ENCODE measurements at places on chromosomes 2 and 18. TPM values are rescaled to one million over a fixed set of nuclear protein-coding genes. Genes with fewer than 3 reads are reported as not detected.
A peak's percentile ranks its signal among the peaks of the same experiment; 100 is the strongest.

GRCh38 chr2:238895891-238896600 is 48.2 kb downstream of the TWIST2 start:
- no peak overlapping the region for H3K4me3 ChIP-seq
- peaks cover 31% of the 10 kb centered on the region for H3K4me1 ChIP-seq
- peak; percentile 91 for DNase-seq
- peak overlapping the region; percentile 2 for H3K27ac ChIP-seq

- H3K4me1 ChIP-seq = peaks cover 5% of the 10 kb centered on the region
- no peak overlapping the region for H3K4me3 ChIP-seq
- H3K36me3 ChIP-seq = no peaks in the 10 kb centered on the region
These were observed 111.5 kb downstream of the DIS3L2 start for GRCh38 chr2:232073026-232073425.

DNA sequence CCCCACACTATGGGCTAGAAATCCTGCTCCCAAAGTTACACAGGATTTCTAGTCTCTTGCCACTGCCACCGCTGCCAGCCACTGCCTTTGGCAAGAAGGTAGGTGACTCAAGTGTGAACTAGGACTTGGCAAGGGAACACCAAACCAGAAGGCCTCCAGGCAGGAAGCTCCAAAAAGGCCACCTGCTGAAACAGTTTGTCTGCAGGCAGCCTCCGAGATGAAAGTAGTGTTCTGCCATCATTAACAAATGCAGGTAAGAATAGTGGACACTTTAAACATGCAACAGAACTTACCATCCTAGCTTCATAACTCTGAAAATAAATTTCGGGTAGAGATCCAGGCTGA is 3.9 kb downstream of the ANKRD44 start:
- H3K27ac ChIP-seq = no peak overlapping the region
- no peaks in the 10 kb centered on the region for H3K27me3 ChIP-seq
- no peak overlapping the region for H3K4me3 ChIP-seq
- no peaks in the 10 kb centered on the region for H3K36me3 ChIP-seq

DNA sequence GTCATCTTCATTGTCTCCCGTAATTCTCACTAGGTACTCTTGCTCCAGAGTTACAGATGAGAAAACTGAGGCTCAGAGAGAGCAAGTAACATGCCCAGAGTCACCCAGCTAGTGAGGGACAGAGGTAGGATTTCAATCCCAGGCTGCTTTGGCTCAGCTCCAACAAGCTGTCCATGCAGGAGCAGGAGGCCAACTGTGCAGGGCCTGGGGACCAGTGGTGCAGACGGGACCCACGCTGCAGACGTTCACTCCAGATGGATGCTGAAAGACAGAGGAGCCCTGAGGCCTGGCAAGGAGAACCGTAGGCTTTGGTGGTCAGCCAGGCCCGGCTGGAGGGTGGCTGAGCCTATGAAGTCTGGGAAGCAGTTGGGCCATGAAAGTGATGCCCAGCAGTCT is 102.6 kb downstream of the MCFD2 start:
- H3K27me3 ChIP-seq = no peaks in the 10 kb centered on the region
- no peak overlapping the region for H3K4me3 ChIP-seq
- H3K27ac ChIP-seq = peak overlapping the region; percentile 59
- H3K4me1 ChIP-seq = peaks cover 26% of the 10 kb centered on the region
- H3K36me3 ChIP-seq = no peaks in the 10 kb centered on the region
- peak; percentile 46 for DNase-seq

DNA sequence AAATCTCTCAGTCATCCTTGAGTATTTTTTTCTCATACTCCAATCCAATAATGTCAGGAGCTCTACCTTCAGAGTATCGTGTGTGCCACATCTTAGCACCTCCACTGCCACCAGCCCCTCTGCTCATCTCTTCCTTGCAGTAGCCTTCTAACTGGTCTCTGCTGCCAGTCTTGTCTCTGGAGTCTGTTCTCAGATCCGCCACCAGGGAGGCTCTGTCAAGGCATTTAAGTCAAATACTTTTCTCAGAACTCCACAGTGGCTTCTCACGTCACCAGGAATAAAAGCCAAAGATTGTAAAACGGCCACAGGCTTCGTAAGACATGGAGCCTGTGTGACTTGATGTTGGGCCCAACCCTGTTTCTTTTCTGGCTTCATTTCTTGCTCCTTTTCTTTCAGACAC is 7.1 kb downstream of the UNC50 start:
- DNase-seq = no peak
- peaks cover under 1% of the 10 kb centered on the region for H3K4me1 ChIP-seq
- no peak overlapping the region for H3K27ac ChIP-seq
- no peaks in the 10 kb centered on the region for H3K27me3 ChIP-seq
- H3K36me3 ChIP-seq = peaks cover 35% of the 10 kb centered on the region
- H3K4me3 ChIP-seq = no peak overlapping the region

DNA sequence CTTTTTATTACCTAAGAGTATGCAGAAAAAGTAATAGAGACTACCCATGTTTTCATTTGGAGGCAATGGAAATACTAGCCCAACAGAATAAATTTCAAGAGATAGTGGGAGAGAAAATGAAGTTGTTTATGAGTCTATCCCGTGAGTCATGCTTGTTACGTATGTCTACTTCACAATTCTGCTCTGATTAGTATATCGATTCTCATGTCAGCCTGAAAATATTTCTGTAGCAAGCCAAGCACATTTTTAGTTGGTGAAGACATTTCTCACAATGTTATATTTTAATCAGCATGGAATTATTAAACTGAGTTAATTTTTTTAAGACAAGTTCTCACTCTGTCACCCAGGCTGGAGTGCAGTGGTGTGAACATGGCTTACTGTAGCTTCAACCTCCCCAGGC is 346.1 kb downstream of the RPRM start:
- H3K27me3 ChIP-seq = no peaks in the 10 kb centered on the region
- H3K27ac ChIP-seq = no peak overlapping the region
- H3K36me3 ChIP-seq = no peaks in the 10 kb centered on the region
- no peaks in the 10 kb centered on the region for H3K4me1 ChIP-seq
- no peak overlapping the region for H3K4me3 ChIP-seq
- DNase-seq = no peak

GRCh38 chr18:47283476-47283875 is 32.0 kb upstream of the SKOR2 start:
- DNase-seq = peak; percentile 33
- H3K36me3 ChIP-seq = no peaks in the 10 kb centered on the region
- no peaks in the 10 kb centered on the region for H3K4me1 ChIP-seq
- no peak overlapping the region for H3K4me3 ChIP-seq

DNA sequence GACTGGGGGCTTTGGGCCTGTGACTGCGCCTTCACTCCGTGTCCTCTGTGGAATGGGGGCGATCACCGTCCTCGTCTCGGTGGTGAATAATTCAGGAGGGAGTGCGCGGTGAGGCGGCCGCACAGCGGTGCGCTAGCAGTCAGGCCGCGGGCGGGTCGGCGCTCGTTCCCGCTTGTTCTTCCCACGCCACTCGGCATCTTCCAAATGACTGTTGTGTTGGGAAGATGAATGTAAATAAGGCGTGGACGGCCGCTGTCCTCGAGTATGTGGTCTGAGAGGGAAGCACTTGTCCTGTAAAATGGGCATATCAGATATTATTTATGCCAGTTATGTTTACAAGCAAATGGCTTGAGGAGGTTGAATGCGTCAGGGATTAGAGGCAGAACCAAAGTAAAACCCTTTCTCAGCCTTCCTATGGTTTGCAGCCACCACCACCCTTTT is 608 bp upstream of the VPS4B start:
- H3K36me3 ChIP-seq = peaks cover 2% of the 10 kb centered on the region
- peak overlapping the region; percentile 88 for H3K27ac ChIP-seq
- DNase-seq = no peak

GRCh38 chr2:137522620-137523011 is 441.7 kb upstream of the HNMT start:
- H3K4me1 ChIP-seq = no peaks in the 10 kb centered on the region
- no peaks in the 10 kb centered on the region for H3K36me3 ChIP-seq

DNA sequence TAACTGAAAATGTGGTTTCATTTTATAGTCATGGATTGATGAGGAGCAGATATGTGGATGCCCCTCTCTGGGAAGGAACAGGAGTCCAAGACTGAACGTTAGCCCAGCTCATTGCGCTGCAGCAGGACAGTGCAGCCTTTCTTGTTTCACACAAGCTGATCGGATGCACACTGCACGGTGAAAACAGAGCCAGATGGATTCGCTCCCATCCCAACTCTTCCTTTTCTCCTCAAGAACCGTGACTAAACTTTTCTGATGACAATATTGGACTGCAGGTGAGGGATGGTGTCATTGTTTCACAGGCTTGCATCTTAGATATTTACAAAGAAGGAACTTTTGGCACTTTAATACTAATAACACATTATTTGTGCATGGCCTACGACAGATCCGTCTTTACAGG is 33.8 kb upstream of the COPS8 start:
- H3K27me3 ChIP-seq = peaks cover 9% of the 10 kb centered on the region
- no peaks in the 10 kb centered on the region for H3K4me1 ChIP-seq
- no peak for DNase-seq
- no peaks in the 10 kb centered on the region for H3K36me3 ChIP-seq
- no peak overlapping the region for H3K27ac ChIP-seq
- H3K4me3 ChIP-seq = no peak overlapping the region

GRCh38 chr18:8938817-8939216 is 163.7 kb upstream of the NDUFV2 start:
- H3K4me1 ChIP-seq = peaks cover 7% of the 10 kb centered on the region
- no peaks in the 10 kb centered on the region for H3K27me3 ChIP-seq
- H3K36me3 ChIP-seq = no peaks in the 10 kb centered on the region

GRCh38 chr18:74264303-74265020 is 27.3 kb downstream of the CYB5A start:
- no peak overlapping the region for H3K27ac ChIP-seq
- no peak for DNase-seq
- H3K27me3 ChIP-seq = no peaks in the 10 kb centered on the region

GRCh38 chr2:227038550-227039189 is 125.3 kb downstream of the COL4A4 start:
- no peaks in the 10 kb centered on the region for H3K36me3 ChIP-seq
- peaks cover 3% of the 10 kb centered on the region for H3K27me3 ChIP-seq
- H3K27ac ChIP-seq = no peak overlapping the region
- no peaks in the 10 kb centered on the region for H3K4me1 ChIP-seq

- peak overlapping the region; percentile 84 for H3K27ac ChIP-seq
- peaks cover 15% of the 10 kb centered on the region for H3K36me3 ChIP-seq
- H3K4me3 ChIP-seq = peak overlapping the region; percentile 91
These were observed 7.0 kb downstream of the SPEG start for GRCh38 chr2:219441451-219442255.

- no peak for DNase-seq
- H3K36me3 ChIP-seq = no peaks in the 10 kb centered on the region
- H3K4me1 ChIP-seq = no peaks in the 10 kb centered on the region
These were observed 54.5 kb upstream of the UPP2 start for GRCh38 chr2:158047156-158047611.

DNA sequence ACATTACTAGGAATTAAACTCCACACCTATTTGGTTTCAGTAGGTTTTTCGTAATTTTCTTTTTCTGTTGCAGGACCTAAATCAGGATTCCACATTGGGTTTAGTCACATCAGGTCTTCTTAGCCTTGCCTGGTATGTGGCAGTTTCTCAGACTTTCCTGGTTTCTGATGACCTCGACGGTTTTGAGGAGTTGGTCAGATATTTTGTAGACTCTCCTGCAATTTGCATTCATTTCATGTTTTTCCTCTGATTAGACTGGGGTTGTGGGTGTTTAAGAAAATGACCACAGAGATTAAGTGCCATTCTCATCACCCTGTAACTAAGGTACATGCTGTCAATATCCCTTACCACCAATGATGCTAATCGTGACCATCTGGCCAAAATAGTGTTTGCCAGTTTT is 97.3 kb upstream of the ST6GAL2 start:
- no peaks in the 10 kb centered on the region for H3K36me3 ChIP-seq
- H3K27ac ChIP-seq = no peak overlapping the region
- no peak overlapping the region for H3K4me3 ChIP-seq
- H3K27me3 ChIP-seq = no peaks in the 10 kb centered on the region
- no peak for DNase-seq
- no peaks in the 10 kb centered on the region for H3K4me1 ChIP-seq

DNA sequence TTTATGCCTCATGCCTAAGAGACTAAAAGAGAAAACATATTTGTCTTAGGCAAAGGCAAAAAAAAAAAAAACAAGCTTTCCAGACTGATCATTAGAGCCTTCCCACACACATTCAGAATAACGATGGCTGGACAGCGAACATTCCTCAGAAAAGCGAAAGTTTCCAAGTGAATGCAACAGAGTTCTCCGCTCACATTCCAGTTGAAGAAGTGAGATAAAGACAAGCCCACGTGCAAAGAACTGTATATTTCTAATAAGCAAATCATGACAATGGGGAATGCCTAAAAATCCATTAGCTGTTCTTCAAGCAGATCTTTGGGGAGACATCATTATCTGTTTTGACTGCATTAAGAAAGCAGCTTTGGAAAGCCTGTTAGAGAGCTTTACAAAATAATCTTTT is 347.9 kb downstream of the METTL4 start:
- no peaks in the 10 kb centered on the region for H3K27me3 ChIP-seq
- no peak for DNase-seq
- no peaks in the 10 kb centered on the region for H3K4me1 ChIP-seq
- no peak overlapping the region for H3K4me3 ChIP-seq

- H3K36me3 ChIP-seq = no peaks in the 10 kb centered on the region
- H3K27me3 ChIP-seq = no peaks in the 10 kb centered on the region
- no peak overlapping the region for H3K4me3 ChIP-seq
- peak overlapping the region; percentile 25 for H3K27ac ChIP-seq
- peak; percentile 41 for DNase-seq
- H3K4me1 ChIP-seq = peaks cover 5% of the 10 kb centered on the region
These were observed 39.7 kb downstream of the RFX8 start for GRCh38 chr2:101435001-101435862.

GRCh38 chr2:45554742-45555140 is 56.3 kb downstream of the SRBD1 start:
- peak; percentile 52 for DNase-seq
- peaks cover 9% of the 10 kb centered on the region for H3K4me1 ChIP-seq
- H3K27ac ChIP-seq = no peak overlapping the region
- no peaks in the 10 kb centered on the region for H3K27me3 ChIP-seq
- no peak overlapping the region for H3K4me3 ChIP-seq

- H3K4me1 ChIP-seq = peaks cover 15% of the 10 kb centered on the region
- no peak for DNase-seq
- no peak overlapping the region for H3K27ac ChIP-seq
- H3K4me3 ChIP-seq = no peak overlapping the region
These were observed 55.8 kb upstream of the MGAT5 start for GRCh38 chr2:134198006-134198634.

GRCh38 chr2:239041062-239041461 is 193.2 kb downstream of the TWIST2 start:
- H3K36me3 ChIP-seq = no peaks in the 10 kb centered on the region
- no peaks in the 10 kb centered on the region for H3K4me1 ChIP-seq
- no peak overlapping the region for H3K4me3 ChIP-seq
- H3K27ac ChIP-seq = no peak overlapping the region

Gene UGT1A4
- total RNA-seq = not detected

Gene TMEM178A
- total RNA-seq = 0.18 TPM

Gene COL6A3
- total RNA-seq = 1,501 TPM

Gene MALL
- 1.6 TPM for total RNA-seq

Gene CYP27C1
- not detected for total RNA-seq

Gene C2orf66
- total RNA-seq = not detected

Gene LYPD6
- total RNA-seq = 0.90 TPM

Gene KIF1A
- total RNA-seq = under 0.01 TPM

Gene TNFRSF11A
- under 0.01 TPM for total RNA-seq

Gene POMC
- total RNA-seq = not detected

Gene UGT1A10
- not detected for total RNA-seq
